ENCODE measurements at places on chromosomes 16 and 17.

DNA sequence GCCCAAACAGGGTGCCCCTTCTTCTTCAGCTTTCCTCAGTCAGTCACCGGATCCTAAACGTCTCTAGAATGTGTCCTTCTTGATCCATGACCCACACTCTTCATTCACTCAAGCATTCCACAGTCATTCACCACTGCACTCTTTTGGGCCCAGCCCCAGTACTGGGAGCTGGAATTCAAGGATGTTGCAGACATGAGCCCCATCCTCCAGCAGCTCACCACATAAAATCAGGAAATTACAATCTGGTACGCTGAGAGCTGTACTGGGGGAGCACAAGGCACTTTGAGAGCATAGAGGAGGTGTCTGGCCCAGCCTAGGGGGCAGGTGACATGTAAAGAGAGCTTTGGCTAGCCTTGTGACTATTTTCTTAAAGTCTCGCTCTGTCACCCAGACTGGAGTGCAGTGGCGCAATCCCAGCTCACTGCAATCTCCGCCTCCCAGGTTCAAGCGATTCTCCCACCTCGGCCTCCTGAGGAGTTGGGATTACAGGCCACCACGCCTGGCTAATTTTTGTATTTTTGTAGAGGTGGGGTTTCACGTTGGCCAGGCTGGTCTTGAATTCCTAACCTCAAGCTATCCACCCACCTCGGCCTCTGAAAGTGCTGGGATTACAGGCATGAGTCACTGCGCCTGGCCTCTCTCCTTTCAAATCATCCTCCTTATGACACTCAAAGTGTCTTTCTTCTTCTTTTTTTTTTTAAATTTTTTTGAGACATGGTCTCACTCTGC is 18.7 kb downstream of the CES4A start:
- DNase-seq, result no peak

GRCh38 chr16:85069171-85069570 is 41.6 kb downstream of the KIAA0513 start:
- DNase-seq, result no peak

- DNase-seq, result no peak
Measured at GRCh38 chr16:29705030-29705429, 26.1 kb downstream of the QPRT start.

- DNase-seq, result no peak
Measured at GRCh38 chr17:74603037-74603635, 11.1 kb upstream of the CD300LD start.

- no peak for DNase-seq
Measured at GRCh38 chr16:74466872-74467271, 45.6 kb upstream of the CLEC18B start.

DNA sequence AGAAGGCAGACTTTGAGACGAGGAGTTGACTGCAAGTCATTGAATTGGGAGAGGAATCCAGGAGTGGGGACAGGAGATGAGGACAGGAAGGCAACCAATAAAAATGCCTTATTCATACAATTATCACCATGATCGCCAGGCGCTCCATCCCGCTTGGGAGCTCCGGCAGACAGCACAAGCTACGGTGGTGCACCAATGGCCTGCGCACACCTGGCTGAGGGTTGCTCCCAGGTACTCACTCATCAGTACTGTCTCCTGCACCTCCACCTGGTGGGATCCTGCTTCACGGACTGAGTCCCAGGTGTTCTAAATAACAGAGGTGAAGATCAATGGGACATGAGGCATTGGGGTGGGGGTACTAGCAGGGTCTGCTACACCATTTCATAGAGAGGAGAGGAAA is 160.0 kb upstream of the TNRC6C start:
- no peak for DNase-seq

DNA sequence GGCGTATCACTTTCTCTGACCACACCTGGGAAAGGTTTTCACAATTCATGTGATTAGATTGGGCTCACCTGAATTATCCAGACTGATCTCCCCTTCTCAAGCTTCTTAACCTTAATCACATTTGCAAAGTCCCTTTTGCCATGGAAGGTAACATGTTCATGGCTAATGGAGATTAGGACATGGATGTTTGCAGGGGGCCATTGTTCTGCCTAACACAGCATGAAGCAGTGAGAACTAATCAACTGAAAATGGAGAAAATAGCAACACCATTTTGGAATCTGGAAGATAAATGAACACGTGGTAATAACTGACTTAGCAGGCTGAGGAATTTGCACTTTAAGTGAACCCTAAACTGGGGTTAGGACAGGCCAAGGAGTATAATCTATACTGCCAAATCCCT is 25.0 kb upstream of the SBK1 start:
- DNase-seq, result no peak

GRCh38 chr16:49468611-49469310 is 95.2 kb downstream of the C16orf78 start:
- no peak for DNase-seq

DNA sequence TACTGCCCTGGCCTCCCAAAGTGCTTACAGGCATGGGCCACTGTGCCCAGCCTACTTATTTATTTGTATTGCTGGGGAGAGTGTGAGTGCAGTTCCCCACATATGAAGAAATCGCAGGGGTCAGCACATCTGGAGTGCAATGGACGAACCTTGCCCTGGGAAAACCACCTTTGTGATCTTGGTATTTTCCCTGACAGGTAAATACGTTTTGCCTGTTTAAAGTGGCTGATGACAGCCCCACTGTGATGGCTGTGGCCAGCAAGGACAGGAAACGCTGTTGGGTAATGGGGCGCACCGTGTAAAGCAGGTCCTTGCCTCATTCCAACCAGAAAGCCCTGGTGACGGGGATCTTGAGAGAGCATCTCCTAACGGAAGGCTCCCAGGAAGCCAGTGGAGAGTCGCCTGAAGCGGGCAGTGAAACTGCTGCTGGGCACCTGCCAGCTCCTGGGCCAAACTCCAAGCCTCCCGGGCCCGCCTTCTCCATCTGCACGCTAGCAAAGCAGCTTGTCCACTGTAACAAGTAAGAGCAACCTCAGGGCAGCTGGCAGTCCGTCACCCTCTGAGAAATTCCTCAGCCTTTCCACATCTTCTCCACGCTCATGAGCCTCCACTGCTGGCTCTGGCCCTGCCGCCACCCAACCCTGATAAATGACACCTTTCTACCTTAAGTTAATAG is 17.5 kb downstream of the EMC8 start:
- DNase-seq, result no peak

DNA sequence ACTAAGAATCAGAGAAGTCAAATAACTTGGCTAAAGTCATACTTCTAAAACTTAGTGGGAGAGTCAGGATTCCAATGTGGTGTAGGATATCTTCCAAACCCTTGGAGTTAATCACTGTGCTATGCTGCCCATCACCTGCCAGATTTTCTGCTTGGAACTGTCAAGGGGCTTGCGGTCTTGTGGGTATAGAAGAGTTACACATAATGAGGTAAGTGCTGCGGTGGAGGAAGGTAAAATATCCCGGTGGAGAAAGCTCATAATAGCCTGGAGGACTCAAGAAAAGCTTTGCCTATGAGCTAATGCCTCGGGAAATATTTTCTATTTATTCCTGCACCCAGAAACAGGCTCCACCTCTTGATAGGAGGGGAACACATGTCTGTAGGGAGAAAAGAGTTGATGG is 195.6 kb downstream of the UTP18 start:
- no peak for DNase-seq

GRCh38 chr16:22641131-22641628 is 130.5 kb downstream of the NPIPB5 start:
- no peak for DNase-seq

GRCh38 chr16:3193221-3194212 is 5.5 kb downstream of the OR1F1 start:
- no peak for DNase-seq

GRCh38 chr17:60862482-60862881 is 184.8 kb downstream of the BCAS3 start:
- no peak for DNase-seq
